Ammon's horn (tissue), 1 donor: ENCODE measurements at places on chromosomes 16 and 17.

DNA sequence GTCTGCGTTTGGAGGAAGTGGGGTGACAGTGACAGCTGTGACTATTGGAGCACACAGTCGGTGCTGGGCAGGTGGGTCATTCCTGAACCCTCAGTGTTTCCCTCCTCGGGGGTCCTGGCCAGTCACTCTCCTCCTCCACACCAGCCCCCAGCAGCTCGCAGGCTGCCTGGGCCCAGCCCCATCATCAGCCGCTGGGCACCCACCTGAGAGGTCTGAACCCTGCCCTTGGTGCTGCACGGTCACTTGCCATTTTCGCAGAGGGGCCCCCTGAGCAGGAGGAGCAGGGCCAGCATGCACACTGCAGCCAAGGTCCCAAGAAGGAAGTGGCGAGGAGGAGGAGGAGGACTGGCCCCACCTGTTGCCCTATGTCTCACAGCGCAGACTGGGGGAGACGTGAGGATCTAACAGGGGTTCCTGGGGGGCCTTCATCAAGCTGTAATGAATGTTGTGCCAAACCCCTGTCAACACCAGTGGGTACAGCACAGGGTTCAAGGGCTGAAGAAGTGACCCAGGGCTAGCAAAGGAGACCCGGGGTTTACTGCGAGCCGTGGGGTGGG lies 23.0 kb downstream of the JPH3 start:
- no peak for DNase-seq

- DNase-seq, result peak; percentile 52
Measured at GRCh38 chr17:81295676-81296381, 722 bp upstream of the SLC38A10 start.

- DNase-seq, result no peak
Measured at GRCh38 chr17:921161-921560, 58.4 kb downstream of the NXN start.

- no peak for DNase-seq
Measured at GRCh38 chr16:57062329-57062728, 30.1 kb upstream of the CPNE2 start.

- DNase-seq, result no peak
Measured at GRCh38 chr17:17141279-17141678, 64.9 kb downstream of the PLD6 start.
